DND-41 (cell line): ENCODE measurements at places on chromosomes 3 and 15.

DNA sequence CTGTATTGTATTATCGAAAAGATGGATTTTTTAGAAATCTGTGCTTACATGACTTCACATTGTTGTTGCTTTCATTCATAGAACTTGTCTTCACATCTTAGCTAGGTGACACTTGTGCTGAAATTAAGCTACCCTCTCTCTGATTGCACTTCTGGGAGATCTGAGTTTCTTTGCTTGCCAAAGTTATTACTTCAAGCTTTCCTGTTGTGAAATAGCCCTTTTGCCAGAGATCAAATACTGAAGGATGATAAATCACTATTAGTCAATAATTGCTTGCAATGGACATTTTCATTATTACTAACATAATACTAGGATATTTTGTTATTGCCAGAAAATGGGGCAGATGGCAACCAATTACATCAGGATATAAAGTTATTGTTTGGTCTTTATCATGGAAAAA lies 34.7 kb downstream of the PIK3CA start:
- H3K4me3 ChIP-seq = no peak overlapping the region
- H3K27ac ChIP-seq = no peak overlapping the region
- no peaks in the 10 kb centered on the region for H3K36me3 ChIP-seq
- H3K4me1 ChIP-seq = peaks cover 15% of the 10 kb centered on the region

DNA sequence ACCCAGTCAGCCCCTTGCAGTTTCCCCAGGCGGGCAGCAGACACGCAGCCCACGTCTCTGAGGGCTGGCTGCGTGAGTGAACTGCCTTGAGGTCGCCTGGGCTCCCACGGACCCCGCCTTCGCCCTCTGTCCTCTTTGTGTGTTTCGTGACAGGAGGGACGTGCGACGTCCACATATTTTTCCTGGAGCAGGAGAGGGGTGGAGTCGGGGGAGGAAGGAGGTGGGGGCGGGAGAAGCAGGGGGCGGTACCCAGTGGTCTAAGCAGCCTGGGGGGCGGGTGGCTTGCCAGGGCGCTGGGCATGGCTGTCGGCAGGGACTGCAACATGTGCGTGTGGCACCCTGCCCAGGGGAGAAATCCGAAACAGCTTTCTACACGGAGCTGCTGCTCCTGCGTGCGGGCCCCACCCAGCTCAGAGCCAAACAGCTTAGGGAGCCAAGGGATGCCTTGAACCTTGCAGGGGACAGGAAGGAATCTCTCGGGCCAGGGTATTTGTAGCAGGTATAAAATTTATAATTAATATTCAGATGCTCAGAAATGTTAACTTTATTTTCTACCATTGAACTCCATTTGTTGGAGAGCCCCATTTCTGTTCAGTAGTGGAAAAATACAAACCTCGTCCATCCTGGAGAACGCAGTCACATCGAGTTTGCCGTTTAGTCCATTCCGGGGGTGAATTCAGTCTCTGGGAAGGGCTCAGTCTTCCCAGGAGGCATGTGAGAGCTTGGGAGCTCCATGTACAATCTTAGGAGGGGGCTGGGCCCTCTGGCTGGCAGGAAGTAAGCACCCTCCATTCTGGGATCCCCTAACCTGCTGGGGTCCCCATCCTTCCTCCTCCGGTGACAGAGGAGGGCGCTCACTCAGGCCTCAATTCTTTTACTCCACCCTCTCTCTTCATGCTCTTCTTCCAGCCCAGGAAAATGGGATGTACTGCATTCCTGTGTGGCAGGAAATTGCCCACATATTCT lies 79.1 kb upstream of the MEF2A start:
- H3K4me1 ChIP-seq = peaks cover 21% of the 10 kb centered on the region
- H3K27ac ChIP-seq = no peak overlapping the region
- H3K4me3 ChIP-seq = no peak overlapping the region
- no peaks in the 10 kb centered on the region for H3K27me3 ChIP-seq
- no peaks in the 10 kb centered on the region for H3K36me3 ChIP-seq

DNA sequence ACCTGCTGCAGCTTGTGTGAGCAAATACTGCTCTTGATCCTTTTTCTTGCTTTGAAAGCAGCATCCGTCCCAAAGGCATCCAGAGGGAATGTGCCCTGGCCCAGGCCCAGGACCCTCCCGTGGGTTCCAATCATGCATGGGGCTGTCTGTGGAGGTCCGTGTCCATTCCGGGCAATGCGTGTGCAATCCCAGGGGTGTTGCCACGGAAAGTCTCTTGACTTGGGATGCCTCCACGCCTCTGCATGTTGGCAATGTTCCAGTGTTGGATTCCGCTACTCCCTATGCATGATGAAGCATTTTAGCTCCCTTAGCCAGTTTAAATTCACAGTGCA lies 105.7 kb downstream of the SNRPN start:
- no peak overlapping the region for H3K27ac ChIP-seq
- no peaks in the 10 kb centered on the region for H3K4me1 ChIP-seq
- no peak overlapping the region for H3K4me3 ChIP-seq
- peak; percentile 0 for DNase-seq

- no peaks in the 10 kb centered on the region for H3K4me1 ChIP-seq
- H3K27ac ChIP-seq = no peak overlapping the region
- H3K4me3 ChIP-seq = no peak overlapping the region
- no peak for DNase-seq
- H3K27me3 ChIP-seq = no peaks in the 10 kb centered on the region
- no peaks in the 10 kb centered on the region for H3K36me3 ChIP-seq
These were observed 51.0 kb downstream of the RLBP1 start for GRCh38 chr15:89170364-89170763.

GRCh38 chr15:88048755-88049154 lies 207.8 kb downstream of the NTRK3 start:
- no peak overlapping the region for H3K27ac ChIP-seq
- no peak overlapping the region for H3K4me3 ChIP-seq
- no peak for DNase-seq

- H3K36me3 ChIP-seq = no peaks in the 10 kb centered on the region
- H3K27ac ChIP-seq = no peak overlapping the region
- H3K27me3 ChIP-seq = no peaks in the 10 kb centered on the region
- no peak overlapping the region for H3K4me3 ChIP-seq
- no peak for DNase-seq
These were observed 363.5 kb upstream of the NECTIN3 start for GRCh38 chr3:110708156-110708555.

- H3K4me3 ChIP-seq = no peak overlapping the region
- no peak for DNase-seq
- H3K27me3 ChIP-seq = no peaks in the 10 kb centered on the region
- H3K36me3 ChIP-seq = no peaks in the 10 kb centered on the region
These were observed 7.0 kb upstream of the TMEM62 start for GRCh38 chr15:43126356-43126755.

- no peaks in the 10 kb centered on the region for H3K27me3 ChIP-seq
- DNase-seq = no peak
- H3K4me3 ChIP-seq = no peak overlapping the region
- no peaks in the 10 kb centered on the region for H3K4me1 ChIP-seq
- no peak overlapping the region for H3K27ac ChIP-seq
- no peaks in the 10 kb centered on the region for H3K36me3 ChIP-seq
These were observed 3.6 kb upstream of the CD276 start for GRCh38 chr15:73680549-73680948.

GRCh38 chr3:12743583-12743982 lies 15.5 kb downstream of the TMEM40 start:
- no peak overlapping the region for H3K4me3 ChIP-seq
- peaks cover 11% of the 10 kb centered on the region for H3K27me3 ChIP-seq
- no peaks in the 10 kb centered on the region for H3K4me1 ChIP-seq
- no peaks in the 10 kb centered on the region for H3K36me3 ChIP-seq
- no peak overlapping the region for H3K27ac ChIP-seq
- DNase-seq = no peak

DNA sequence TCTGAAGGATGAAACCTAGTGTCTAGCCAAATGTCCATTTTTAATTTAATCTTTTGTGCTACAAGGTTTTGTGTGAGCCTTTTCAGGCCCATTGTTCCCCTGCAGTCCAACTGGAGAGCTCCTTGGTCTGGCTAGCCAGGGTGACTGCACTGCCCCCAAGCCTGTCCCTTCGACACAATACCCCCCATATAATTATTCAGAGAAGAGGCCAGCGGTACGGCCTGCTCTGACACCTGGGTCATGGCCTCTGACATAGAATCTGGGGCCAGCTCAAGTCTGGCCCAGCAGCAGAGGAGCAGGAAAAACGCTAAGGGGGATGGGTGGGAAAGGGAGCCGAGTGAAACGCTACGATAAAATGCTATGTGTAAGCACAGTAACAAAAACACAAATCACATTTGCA lies 64.2 kb upstream of the PYGO1 start:
- H3K4me3 ChIP-seq = no peak overlapping the region
- H3K4me1 ChIP-seq = no peaks in the 10 kb centered on the region
- no peak overlapping the region for H3K27ac ChIP-seq
- no peak for DNase-seq

DNA sequence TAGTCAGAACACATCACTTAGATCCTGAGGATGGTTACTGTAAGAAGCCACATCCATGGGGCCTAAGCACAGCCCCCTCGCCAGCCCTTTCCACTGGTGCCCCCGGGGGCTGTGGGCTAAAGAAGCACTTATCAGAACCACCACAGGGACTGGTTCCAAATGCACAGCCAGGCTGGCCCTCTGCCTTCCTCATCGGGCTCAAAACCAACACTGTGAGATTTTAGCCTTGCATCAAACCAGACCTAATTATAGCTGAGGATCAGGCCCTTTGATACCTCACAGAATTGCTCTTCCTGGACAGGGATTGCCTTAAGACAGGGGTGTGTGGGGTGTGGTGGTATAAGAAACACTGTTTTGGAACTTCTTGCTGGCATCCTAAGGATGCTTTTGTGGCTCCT lies 23.7 kb downstream of the SRPRB start:
- H3K4me1 ChIP-seq = no peaks in the 10 kb centered on the region
- H3K4me3 ChIP-seq = no peak overlapping the region
- peaks cover 12% of the 10 kb centered on the region for H3K36me3 ChIP-seq
- H3K27ac ChIP-seq = no peak overlapping the region
- DNase-seq = no peak

GRCh38 chr3:67329358-67329757 lies 325.1 kb downstream of the SUCLG2 start:
- no peak overlapping the region for H3K27ac ChIP-seq
- no peak overlapping the region for H3K4me3 ChIP-seq
- no peaks in the 10 kb centered on the region for H3K4me1 ChIP-seq
- H3K36me3 ChIP-seq = no peaks in the 10 kb centered on the region

DNA sequence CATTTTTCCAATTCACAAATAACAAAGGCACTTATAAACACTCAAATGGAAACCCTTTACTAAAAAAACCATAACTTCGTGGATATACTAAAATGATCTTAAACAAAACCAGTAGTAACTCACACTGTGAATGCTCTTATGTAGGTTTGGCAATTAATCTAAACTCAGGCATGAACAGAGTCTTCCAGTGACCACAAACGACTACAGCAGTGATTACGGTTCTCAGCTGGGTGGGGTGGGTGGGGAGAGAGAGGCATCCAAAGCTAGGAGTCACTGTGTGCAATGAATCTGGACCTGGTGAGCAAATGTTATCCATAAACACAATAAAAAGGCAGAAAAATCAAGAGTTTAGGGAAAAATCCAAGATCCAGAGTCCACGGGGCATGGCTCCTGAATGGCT lies 21.3 kb downstream of the SLC12A8 start:
- H3K27me3 ChIP-seq = no peaks in the 10 kb centered on the region
- H3K4me3 ChIP-seq = no peak overlapping the region
- no peak overlapping the region for H3K27ac ChIP-seq
- no peaks in the 10 kb centered on the region for H3K36me3 ChIP-seq
- no peak for DNase-seq
- H3K4me1 ChIP-seq = no peaks in the 10 kb centered on the region

DNA sequence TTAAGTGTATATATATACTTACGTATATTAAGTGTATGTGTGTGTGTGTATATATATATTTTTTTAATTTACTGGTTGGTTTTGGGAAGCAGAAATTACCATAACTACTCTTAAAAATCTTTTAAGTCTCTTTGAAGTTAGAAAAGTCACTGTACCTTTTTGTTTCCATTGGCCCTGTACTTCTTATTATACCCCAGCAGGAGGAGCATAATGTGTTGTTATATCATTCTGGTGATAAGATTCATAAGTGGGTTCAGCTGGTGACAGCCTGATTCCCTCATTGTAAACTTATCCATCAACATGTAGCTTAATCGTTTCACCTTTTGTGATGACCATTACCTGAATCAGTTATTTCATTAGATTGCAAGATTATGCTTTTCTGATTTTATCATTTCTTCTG lies 30.8 kb downstream of the MLH1 start:
- peaks cover 96% of the 10 kb centered on the region for H3K36me3 ChIP-seq
- H3K27ac ChIP-seq = no peak overlapping the region
- H3K4me3 ChIP-seq = no peak overlapping the region
- no peaks in the 10 kb centered on the region for H3K4me1 ChIP-seq
- DNase-seq = no peak

DNA sequence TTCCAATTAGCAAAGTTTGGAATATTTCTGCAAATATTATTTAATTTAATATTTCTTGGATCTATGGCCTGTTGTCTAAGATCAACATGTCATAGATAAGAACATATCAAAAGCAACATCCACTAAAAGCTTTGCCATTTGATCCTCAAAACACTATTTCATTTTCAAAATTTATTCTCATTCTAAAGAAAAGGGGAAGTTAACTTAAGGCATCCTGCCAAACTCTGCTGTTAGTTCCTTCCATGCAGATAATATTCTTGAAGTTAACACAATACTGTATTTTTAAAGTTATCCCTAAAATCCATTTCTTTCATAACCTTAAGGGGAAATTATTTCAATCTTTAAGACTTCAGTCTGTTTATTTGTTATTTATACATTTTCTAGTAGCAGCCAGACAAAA lies 28.2 kb upstream of the GBE1 start:
- no peaks in the 10 kb centered on the region for H3K27me3 ChIP-seq
- no peak for DNase-seq
- H3K4me1 ChIP-seq = no peaks in the 10 kb centered on the region
- H3K4me3 ChIP-seq = no peak overlapping the region

GRCh38 chr15:101652786-101653430 lies 727 bp upstream of the TM2D3 start:
- peak overlapping the region; percentile 93; the same call in 1 of the 2 replicates for H3K4me3 ChIP-seq
- H3K27me3 ChIP-seq = no peaks in the 10 kb centered on the region
- peak overlapping the region; percentile 93 for H3K27ac ChIP-seq
- H3K36me3 ChIP-seq = peaks cover 22% of the 10 kb centered on the region

DNA sequence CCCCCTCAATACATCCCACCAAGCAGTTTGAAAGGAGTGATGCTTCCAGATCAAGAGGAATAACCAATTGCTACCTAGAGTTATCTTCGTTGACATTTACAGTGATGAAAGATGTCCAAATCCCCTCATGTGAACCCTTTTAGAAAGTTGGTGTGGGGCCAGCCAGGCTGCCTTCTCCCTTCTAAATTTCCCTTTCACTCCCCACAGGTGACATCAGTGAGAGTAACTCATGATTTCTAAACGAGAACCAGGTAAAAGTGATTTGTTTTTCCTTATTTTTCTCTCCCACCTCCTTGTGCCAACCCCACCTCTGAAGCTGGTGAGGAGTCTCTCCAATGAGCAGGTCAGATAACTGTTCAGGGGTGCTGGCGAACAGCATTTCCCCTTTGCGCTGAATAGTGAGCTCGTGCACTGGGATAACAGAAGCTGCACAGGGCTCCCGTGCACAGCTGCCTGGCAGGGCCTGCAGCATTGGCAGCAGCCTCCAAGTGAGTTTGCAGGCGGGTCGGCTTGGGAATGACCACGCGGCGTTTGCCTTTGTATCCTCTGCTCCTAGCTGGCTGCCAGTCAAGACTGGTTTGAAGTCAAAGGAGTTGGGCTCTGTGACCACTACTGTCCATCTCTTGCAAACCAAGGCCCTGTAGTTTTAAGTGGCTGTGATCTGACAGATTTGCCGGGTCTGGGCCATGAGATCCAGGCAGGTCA lies 70.2 kb upstream of the CORO2B start:
- H3K27ac ChIP-seq = no peak overlapping the region
- H3K36me3 ChIP-seq = no peaks in the 10 kb centered on the region
- DNase-seq = no peak

GRCh38 chr3:17372362-17373210 lies 369.8 kb downstream of the TBC1D5 start:
- no peaks in the 10 kb centered on the region for H3K4me1 ChIP-seq
- H3K27ac ChIP-seq = no peak overlapping the region
- H3K4me3 ChIP-seq = no peak overlapping the region
